CD4-positive, alpha-beta memory T cell (primary cell): ENCODE measurements at places on chromosomes 16 and 17.

DNA sequence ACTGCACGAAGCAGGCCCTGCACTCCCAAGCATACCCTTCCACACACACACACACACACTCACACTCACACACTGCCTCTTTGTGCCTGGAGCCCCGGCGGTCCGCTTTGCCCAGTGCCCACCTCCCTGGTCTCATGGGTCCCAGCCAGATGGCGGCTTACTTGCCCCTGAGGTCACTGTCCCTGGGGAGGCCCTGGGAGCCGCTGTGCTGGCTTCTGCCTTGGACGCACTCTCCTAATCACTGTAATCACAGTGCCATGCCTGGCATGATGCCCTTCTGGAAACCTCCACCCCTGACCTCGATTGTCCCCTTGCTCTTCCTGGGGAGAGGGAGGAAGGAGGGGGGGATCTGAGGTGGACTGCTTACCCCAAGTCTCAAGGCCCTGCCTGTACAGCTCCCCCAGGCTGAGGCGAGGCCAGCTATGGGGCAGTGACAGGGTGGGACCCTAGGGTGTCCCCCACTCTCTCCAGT lies 36.0 kb downstream of the ARHGAP23 start:
- DNase-seq: no peak

GRCh38 chr17:30413109-30413508 lies 34.4 kb downstream of the CPD start:
- no peak for DNase-seq

DNA sequence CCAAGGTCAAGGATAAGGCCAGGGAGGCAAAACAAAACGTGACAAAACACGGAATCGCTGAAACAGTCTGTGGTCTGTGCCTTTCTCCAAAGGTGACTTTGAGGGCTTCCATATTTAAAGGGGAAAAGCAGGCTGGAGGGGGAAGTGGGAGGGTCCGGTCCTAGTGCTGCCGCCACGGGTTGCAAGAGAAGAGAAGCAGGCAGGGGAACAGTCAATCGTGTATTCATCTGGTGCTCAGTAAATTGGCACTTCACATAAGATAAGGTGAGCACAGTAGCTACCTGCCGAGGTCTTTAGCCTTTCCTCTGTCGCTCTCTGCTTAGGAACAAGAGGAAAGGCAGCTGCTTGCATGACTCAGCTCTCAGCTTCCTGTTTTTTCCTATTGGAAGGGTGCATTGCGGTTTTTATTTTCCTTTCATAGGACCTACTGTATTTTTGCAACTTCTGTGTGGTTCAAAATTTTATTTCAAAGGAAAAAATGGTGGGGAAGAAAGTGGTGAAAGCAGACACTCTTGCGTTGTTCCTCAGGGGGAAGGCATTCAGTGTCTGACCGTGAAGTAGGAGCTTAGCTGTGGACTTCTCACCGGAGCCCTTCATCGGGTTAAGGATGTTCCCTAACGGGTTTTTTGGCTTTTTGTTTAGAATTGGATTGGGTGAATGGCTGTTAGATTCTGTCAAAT lies 7.1 kb upstream of the LGALS3BP start:
- DNase-seq: no peak

GRCh38 chr16:49017501-49017900 lies 264.1 kb downstream of the CBLN1 start:
- DNase-seq: no peak

DNA sequence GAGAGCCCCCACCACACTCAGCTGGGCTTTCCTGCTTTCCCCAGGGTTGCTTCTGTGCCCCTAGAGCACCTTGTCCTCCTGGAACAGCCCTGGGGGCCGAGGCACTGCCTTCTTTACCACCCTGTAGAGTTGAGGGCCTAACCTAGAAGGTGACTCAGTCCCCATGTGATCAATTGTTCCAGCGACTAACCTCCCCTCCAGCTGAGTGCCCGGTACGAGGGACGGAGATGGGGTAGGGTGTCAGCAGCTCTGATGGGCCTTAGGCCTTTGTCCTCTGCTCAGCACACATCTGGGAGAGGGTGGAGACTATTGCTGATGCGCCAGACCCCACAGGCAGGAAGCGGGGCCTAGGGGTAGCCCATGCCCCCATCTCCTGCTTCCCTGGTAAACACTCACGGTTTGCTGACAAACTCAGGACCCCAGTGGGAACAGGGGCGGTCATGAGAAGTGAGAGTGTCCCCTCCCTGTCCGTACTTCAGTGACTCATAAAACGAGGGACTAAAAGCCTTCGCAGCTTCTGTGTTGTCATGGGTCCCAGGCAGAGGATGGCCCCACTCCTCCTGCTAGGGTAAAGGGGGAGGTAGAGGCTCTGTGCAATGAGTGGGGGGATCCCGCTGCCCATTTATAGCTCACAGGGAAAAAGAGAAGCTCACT lies 33.1 kb downstream of the NECAB2 start:
- DNase-seq: no peak

DNA sequence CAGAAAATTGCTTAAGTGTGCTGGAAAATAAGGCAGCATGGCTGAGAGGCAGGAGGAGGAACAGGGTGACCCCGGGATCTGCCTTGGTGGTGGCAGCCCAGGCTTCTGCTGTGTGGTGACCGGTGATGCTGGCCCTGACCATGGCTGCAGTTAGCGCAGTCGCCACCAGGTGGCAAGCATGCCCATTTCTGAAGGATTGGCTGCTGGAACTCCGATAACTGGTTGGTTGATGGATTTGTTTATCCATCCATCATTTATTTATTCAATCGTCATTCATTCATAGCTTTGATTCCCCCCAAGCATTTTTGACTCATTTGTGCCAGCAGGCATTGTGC lies 29.1 kb upstream of the ITGA3 start:
- peak; percentile 72 for DNase-seq

GRCh38 chr17:51000835-51001638 lies 119.6 kb downstream of the SPAG9 start:
- DNase-seq: peak; percentile 68

- DNase-seq: no peak
Observed at GRCh38 chr17:77304051-77304745, 163.4 kb downstream of the SEC14L1 start.

DNA sequence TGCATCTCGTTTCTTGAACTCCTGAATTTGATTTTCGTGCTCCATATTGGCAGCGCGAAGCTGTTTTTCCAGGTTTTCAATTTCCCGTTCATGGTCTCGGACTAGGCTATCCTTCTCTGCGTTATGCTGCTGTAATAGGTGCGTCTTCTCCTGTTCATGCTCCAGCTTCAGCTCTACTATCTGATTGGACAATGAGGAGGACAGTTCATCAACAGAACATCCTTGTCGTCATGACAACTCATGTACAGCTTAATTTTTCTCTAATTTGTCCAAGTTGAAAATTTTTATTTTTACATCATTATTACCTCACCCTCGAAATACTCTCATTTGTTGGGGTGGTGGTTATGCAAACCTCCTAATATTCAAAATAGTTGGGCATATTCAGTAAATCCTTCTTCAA lies 289.8 kb downstream of the CEP112 start:
- no peak for DNase-seq

DNA sequence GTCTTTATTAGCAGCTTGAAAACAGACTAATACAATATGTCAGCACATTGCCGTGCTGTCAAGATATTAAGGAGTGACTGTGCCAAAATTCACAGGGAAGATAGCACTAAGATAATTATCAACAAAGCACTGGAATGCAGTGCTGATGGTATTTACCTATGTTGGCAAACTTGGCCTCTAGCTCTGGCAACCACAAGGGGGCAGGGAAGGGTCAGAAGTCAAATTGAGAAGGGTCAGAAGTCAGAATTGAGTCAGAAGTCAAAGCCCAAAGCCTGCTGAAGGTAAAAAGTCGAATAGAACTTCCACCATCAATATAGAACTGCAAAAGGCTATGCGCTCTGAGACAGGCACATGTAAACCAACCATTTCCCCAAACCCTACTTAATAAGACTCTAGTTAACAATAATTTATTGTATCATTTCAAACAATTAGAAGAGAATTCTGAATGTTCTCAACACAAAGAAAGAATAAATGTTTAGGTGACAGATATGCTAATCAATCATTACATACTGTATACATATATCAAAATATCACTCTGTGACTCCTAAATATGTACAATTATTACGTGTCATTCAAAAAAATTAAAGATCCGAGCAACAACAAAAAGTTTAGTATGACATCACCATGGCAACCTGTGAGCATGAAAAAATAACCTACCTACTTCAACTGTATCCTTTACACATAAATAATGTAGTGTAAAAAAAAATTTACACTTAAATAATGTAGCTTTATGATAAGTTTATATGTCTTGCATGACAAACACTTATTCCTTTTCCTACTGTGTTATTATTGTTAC lies 916.1 kb downstream of the KCNJ2 start:
- no peak for DNase-seq

GRCh38 chr16:2840914-2841313 lies 10.8 kb downstream of the ZG16B start:
- DNase-seq: no peak

DNA sequence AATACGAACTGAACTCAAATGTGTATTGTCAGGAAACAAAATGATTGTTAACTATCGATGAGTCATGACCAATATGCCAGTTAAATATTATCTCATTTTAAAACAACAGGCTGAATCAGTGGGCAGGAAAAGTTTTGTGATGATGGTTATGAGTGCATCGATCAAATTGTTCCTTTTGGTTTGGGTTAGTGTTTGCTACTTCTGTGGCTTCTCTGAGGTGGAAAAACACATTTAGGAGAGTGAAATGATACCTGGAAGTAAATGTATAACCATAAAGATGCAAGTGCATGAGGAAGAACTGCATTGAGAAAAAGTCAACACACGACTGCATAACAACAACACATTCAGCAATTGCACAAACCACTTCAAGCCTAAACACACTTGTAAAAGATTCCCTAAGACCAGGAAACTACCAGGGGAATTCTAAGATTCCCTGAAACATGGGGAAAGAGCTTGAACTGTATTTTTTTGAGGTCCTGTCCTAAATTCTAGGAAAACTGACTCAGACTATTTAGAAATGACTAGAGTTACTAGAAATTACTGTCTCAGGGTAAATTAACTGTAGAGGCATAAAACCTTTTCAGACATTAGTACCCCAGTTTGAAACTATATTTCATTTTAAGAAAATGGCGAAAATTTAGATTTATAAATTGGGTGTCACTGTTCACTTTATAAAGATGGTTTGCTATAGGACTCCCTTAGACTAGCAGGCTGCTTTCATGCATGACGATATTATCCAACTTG lies 44.8 kb downstream of the CDYL2 start:
- no peak for DNase-seq

DNA sequence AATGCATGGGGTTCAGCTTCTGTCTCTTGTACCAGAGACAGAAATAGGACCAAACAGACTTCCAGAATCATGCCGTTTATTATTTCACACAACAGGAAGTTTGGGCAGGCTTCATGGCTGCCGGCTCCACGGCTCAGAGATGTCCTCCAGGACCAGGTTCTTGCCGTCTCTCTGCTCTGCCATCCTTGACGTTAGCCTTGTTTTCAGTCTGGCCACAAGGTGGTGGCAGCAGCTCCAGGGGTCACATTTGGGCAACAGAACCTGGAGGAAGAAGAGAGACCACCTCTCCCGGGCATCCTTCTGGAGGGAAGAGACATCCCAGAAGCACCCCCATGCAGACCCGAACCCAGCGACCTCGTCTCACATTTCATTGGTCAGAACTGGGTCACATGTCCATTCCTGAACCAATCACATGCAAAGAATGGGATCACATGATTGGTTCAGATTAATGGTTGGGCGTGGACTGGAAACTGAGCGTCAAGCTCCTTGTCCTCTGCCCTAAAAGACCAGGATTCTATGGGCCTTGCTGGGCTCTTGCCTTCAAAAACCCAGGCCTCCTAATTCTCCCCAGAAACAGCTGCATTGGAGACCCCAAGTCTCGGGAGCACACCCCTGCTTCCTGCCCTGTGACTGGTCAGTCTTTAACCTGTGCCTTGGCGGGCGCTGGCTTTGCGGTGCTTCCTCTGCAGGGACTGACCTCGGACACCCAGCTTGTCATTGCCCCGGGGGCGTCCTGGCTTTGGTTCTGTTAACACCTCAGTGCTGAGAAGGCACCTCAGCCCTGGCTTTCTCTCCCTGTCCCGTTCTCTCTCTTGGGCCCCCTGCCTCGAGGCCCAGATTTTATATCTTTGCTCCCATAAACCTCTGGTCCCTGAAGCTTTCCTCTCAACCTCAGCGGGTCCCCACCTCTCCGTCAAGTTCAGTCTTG lies 63.3 kb downstream of the IRF8 start:
- DNase-seq: no peak

- DNase-seq: no peak
Observed at GRCh38 chr17:80422981-80423380, 8.0 kb downstream of the ENDOV start.
